Neural crest cell (in vitro differentiated cells): ENCODE measurements at places on chromosomes 5 and 9. TPM values are rescaled to one million over a fixed set of nuclear protein-coding genes. Genes with fewer than 3 reads are reported as not detected.
A peak's percentile ranks its signal among the peaks of the same experiment; 100 is the strongest.

BTNL8 gene
- not detected in 2 replicates for total RNA-seq

- no peak overlapping the region for H3K4me3 ChIP-seq
- peaks cover 13% of the 10 kb centered on the region for H3K4me1 ChIP-seq
- H3K27me3 ChIP-seq, result no peaks in the 10 kb centered on the region
- no peak overlapping the region for H3K27ac ChIP-seq
Observed at GRCh38 chr5:126233256-126233655, 190.0 kb upstream of the GRAMD2B start.

DNA sequence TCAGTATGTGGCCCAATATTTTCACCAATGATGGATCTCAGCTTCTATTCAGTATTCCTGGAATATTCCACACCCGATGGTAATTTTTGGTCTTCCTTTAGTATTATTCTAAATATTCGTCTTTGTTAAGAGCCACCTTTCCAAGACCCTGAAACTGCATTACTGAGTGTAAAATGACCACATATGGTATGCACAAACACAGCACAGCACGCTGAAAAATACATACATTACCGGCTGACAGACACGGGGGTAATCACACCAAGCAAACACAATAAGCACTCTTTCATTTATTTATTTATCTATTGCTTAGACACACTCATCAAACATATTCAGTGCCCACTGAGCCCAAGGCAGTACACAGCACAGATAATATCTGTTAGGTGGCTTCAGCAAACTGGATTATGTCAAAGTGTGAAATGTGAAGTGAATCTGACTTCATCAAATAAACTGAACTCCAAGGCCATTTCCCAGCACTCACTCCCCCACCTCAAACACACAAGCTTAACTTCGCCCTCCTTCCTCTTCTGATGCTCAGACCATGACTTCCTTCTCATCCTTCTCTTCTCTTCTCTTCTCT lies 1637.8 kb upstream of the C9orf72 start:
- no peak overlapping the region for H3K27ac ChIP-seq
- peaks cover 65% of the 10 kb centered on the region for H3K27me3 ChIP-seq
- peak overlapping the region; percentile 88 for H3K4me3 ChIP-seq
- peaks cover 37% of the 10 kb centered on the region for H3K4me1 ChIP-seq
- no peaks in the 10 kb centered on the region for H3K36me3 ChIP-seq

KCNN2 gene
- 1.9 and 2.7 TPM in 2 replicates for total RNA-seq

- H3K27me3 ChIP-seq, result no peaks in the 10 kb centered on the region
- H3K4me3 ChIP-seq, result no peak overlapping the region
- DNase-seq, result no peak
Observed at GRCh38 chr5:90399251-90399650, 10.3 kb downstream of the CETN3 start.

FBP2 gene
- not detected in 2 replicates for total RNA-seq

GRCh38 chr5:72799721-72800120 lies 16.7 kb upstream of the TNPO1 start:
- no peak overlapping the region for H3K27ac ChIP-seq
- no peaks in the 10 kb centered on the region for H3K36me3 ChIP-seq

- peaks cover 4% of the 10 kb centered on the region for H3K4me1 ChIP-seq
- H3K36me3 ChIP-seq, result peaks cover 11% of the 10 kb centered on the region
- no peak overlapping the region for H3K27ac ChIP-seq
- H3K27me3 ChIP-seq, result no peaks in the 10 kb centered on the region
Observed at GRCh38 chr5:32598997-32599549, 13.7 kb downstream of the SUB1 start.

DNA sequence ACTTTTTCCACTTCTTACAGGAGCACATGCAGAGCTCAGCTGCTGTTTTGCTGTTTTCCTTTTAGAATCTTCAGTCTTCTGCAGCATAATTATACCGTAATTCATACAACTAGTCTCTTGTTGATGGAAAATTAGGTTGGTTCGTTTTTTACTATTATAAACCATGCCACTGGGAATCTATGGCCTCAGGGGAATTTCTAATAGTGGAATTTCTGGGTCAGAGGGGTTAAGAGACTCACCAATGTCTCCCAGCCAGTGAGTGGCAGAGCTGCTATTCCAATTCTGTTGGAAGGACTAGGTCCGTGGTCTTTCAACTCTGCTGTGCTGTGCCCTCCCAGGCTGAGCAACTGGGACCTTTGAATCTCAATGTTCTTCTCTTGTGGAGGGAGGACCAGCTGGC lies 282.5 kb downstream of the ZSWIM6 start:
- H3K4me3 ChIP-seq, result no peak overlapping the region
- no peaks in the 10 kb centered on the region for H3K27me3 ChIP-seq
- H3K36me3 ChIP-seq, result no peaks in the 10 kb centered on the region
- H3K4me1 ChIP-seq, result peaks cover 45% of the 10 kb centered on the region
- H3K27ac ChIP-seq, result no peak overlapping the region
- DNase-seq, result no peak

DNA sequence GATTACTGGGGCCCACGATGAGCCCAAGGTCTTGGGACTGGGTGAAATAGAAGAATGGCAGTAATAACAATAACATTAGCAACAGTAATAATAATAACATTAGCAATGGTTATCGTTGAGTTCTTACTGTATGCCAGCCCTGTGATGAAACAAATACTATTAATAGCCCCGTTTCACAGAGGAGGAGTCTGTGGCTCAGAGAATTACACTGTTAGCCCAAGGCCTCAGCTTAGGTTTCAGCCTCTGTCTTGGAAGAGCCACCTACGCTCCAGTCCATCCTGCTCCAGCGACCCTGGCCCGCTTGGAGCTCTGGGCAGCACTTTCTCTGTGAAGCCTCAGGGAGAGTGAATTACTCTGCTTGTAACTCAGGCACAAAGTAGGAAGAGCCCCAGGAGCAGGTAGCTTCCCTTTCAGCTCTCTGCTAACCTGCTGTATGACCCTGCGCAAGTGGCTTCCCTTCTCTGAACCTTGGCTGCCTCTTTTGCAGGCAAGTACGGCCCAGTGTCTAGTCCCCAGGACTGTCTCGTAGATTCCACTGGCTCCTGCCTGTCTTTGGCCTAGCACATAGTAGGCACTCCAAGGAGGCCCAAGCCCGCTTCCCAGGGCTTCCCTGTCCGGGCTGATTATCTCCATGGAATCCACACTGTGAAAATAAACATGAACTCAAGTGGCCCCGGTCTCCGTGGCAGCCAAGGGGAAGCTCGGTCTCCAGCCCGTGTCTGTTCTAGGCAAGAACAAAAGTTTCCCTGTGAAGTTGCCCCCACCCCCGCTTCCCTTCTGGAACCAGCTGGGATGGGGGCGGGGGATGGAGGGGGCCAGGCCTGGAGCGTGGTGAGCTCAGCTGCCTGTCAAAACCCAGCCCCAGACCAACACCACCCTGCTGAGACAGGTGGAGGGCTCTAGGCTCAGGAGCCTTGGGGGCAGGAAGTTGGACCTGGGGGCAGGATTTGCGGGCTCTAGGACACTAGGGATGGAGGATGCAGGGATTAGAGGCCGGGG lies 26.2 kb upstream of the LMX1B start:
- peaks cover 29% of the 10 kb centered on the region for H3K4me1 ChIP-seq
- DNase-seq, result no peak
- no peak overlapping the region for H3K27ac ChIP-seq
- H3K36me3 ChIP-seq, result no peaks in the 10 kb centered on the region

DNA sequence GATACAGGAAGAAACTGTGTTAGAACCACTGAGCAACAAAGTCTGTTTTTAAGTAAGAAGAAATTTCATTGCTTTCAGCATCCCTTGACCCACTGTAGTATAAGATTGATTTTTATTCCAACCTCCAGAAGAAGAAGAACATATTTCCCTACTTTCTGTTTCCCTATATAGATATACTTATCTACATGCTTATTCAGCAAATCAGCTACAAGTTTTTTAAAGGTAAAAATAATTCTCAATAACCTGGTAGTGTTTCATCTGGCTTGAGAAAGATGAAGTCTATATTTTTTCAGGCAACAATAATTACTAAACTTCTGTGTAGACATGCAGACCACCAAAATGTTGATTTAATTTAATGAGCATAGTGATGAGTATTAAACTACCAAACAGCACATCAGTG lies 201.0 kb downstream of the OSTF1 start:
- no peak for DNase-seq
- no peaks in the 10 kb centered on the region for H3K4me1 ChIP-seq
- peaks cover 2% of the 10 kb centered on the region for H3K27me3 ChIP-seq
- no peak overlapping the region for H3K27ac ChIP-seq
- no peaks in the 10 kb centered on the region for H3K36me3 ChIP-seq

DNA sequence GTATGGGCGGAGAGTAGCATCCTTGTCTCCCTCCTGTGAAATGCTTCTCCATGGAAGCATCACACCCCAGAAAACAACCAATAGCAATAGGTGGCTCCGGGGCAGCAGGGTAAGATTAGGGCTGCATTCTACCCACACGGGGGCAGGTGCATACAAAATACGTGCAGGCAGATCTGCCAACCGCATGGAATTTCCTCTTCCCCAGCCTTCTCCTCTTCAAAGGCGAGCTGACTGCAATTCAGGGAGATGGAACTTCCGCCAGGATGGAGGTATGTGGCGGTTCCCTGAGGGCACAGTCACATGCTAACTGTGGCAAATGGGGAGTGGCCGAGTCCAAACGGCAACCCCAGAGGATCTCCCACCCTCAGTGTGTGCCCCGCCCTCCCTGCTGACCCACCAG lies 81.5 kb downstream of the LMNB1 start:
- no peaks in the 10 kb centered on the region for H3K27me3 ChIP-seq
- peaks cover 27% of the 10 kb centered on the region for H3K4me1 ChIP-seq
- no peak for DNase-seq
- H3K27ac ChIP-seq, result no peak overlapping the region
- H3K36me3 ChIP-seq, result peaks cover 29% of the 10 kb centered on the region

DNA sequence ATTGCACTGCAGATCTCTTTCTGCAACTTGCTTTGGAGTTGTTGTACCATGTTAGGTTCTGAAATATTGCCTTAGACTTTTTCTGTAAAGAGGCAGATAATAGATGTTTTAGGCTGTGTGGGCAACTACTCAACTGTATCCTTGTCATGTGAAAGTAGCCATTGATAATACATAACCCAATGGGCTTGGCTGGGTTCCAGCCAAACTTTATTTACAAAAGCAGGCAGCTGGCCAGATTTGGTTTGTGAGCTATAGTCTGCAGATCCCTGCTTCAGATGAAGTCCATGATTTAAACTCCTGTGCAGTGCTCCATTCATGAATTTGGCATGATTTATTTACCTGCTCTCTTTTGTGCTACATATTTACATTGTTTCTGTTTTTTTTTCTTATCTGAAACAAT lies 300.4 kb downstream of the IRX2 start:
- peaks cover 38% of the 10 kb centered on the region for H3K27me3 ChIP-seq
- no peak for DNase-seq
- H3K4me3 ChIP-seq, result no peak overlapping the region
- no peak overlapping the region for H3K27ac ChIP-seq
- H3K36me3 ChIP-seq, result no peaks in the 10 kb centered on the region
